ENCODE measurements at places on chromosomes 4 and X.
A peak's percentile ranks its signal among the peaks of the same experiment; 100 is the strongest.

DNA sequence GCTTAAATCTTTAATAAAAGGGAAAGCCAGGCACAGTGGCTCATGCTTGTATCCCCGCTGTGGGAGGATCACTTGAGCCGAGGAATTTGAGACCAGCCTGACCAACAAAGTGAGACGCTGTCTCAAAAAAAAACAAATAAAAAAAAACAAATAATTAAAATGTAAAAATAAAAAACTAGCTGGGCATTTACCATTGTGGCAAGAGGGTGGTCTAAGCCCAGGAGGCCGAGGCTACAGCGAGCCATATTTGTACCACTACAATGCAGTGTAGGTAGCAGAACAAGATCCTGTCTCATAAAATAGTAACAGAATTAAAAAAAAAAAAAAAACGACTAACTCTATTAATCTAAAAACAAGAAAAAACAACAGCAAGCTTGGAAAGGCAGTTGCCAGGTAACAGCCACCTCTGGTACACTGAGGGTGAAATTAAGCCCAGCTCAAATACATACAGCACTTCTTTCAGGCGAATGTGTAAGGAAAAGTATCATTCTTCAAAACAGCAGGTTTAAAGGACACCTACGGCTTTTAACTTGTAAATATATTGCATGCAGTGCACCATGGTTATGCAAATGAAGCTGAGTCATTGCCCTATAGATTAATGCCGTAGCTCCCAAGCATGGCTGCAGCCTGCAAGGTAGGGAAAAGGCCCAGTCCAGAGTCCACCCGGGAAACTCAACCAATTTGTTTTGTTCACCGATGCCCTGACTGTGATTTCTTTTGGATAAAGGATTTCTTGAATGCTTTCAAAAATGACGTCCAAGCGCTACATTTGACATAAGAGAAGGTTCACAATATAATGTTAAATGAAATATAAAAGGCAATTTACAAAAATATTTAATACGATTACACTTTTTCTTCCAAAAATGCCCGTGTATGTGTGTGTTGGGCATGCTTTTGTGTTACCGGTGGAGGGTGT lies 14.5 kb upstream of the TXLNG start:
- peak; percentile 7 for DNase-seq

GRCh38 chr4:83282049-83282535 lies 2.5 kb downstream of the COQ2 start:
- peak; percentile 90 for DNase-seq

DNA sequence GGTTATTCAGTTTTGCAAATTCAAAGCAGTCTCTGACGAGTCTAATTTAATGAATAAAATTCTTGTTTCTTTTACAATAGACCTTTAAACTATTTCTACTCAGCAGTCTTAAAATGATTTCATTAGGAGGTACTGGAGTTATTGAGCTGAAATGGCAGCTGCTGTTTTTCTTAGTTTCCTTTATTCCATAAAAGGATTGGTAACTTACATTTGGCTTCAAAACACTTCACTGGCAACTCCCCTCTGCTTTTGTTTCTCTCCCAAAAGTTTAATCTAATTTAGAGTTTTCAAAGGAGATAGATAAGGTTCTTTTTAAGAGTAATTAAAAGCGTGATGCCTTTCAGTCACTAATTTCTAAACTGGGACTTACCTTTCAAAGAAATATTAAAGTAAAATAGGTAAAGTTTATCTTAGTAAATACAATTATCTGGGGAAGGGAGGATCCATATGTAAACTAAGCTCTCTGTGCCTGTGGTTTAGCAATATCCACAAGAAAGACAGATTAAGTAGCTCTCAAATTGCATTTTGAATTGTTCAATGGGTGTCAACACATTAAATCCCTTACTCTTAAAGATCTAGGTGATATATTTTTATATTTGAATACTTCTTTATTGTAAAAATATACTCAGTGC lies 17.1 kb upstream of the PCDH10 start:
- DNase-seq, result no peak

GRCh38 chr4:102687373-102687981 lies 73.3 kb downstream of the MANBA start:
- no peak for DNase-seq

DNA sequence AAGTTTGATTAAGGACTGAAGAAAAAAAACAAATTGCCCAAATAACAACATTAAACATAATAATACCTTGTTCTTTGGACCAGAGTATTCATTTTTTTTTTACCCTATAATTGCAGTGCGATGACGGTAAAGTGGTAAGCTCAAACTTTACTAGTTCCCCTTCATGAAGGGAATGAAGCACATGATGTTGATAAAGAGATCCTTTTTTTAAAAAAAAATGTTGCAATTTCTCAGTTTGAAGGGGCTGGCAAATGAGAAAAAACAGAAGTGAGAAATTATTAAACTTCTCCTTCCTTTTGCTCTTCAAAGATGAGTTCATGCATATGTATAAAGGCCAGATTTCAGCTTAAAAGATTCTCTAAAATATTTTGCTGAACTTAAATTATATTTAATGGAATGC lies 231.7 kb downstream of the C4orf33 start:
- DNase-seq, result no peak

DNA sequence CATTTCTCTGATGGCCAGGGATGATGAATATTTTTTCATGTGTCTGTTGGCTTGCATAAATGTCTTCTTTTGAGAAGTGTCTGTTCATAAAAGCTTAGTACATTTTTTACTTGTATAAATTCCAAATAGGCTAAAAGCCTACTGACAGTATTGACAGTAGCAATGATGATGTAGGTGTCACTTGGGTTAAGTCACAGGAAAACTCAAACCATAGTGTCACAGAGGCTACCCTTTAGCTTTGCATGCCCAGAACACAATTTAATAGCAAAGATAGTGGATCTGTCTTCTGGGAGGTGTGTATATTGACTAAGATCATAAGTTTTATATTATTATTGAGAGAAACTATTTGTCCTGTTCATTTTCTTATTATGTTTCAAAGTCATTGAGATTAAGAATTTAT lies 8.1 kb downstream of the RP2 start:
- no peak for DNase-seq
